ENCODE measurements at places on chromosomes 7 and 10.

DNA sequence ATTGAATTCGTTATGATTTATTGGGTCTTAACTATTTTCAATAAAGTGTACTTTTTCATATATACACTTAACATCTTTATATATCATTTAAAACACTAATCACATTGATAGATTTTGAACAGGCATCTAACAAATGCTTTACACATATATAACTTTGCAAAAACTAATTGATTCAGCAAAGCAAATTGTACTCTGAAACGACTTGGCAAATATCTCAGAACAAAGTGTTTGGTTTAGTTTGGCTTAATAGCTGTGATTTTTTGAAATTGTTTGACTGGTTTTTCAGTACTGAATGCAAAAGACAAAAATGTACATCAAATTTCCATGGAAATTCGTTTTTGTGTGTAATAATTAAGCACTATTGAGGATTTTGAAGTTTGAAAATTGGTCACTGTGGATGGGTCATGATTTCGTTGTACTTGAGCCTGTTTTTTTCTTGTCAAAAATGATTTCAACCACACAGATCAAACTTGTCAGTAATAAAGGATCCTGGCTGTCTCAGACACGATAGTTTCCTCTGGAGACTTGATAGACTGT is 125.3 kb upstream of the SLC25A13 start:
- no peak for DNase-seq

GRCh38 chr7:4149236-4149635 is 532.9 kb upstream of the FOXK1 start:
- no peak for DNase-seq

DNA sequence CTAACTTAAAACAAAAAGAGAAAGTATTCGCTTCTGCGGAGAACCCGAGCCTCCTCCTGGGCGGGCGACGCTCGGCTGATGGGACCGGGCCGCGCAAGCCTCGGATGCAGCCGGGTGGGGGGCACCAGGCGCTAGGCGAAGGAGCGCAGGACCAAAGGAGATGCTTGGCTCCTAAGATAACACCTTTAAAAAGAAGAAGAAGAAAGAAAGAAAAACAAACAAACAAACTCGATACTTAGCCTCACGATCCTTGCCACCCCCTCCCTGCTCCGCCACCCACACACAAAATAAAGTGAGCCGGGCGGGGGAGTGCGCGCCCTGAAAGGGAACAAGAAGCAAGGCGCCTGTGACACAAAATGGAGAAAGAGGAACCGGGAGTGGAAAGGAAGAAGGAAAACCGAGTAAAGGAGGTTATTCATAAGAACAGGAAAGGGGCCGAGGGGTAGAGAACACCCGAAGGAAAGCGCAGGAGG is 34.0 kb upstream of the EBLN1 start:
- peak; percentile 81 for DNase-seq

- no peak for DNase-seq
Observed at GRCh38 chr7:144735505-144736276, 100.2 kb downstream of the TPK1 start.

DNA sequence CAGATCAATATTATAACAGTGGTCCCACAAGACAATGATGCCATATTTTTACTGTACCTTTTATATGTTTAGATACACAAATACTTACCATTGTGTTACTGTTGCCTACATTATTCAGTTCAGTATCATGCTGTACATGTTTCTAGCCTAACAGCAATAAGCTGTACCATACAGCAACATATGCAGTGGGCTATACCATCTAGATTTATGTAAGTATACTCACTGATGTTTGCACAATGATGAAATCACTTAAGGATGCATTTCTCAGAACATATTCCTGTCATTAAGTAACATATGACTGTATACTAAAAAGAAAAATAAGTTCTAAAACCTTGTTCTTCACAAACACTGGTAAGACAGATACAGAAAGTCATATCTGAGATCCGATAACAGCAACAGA is 468.6 kb upstream of the SEMA3A start:
- DNase-seq: no peak

DNA sequence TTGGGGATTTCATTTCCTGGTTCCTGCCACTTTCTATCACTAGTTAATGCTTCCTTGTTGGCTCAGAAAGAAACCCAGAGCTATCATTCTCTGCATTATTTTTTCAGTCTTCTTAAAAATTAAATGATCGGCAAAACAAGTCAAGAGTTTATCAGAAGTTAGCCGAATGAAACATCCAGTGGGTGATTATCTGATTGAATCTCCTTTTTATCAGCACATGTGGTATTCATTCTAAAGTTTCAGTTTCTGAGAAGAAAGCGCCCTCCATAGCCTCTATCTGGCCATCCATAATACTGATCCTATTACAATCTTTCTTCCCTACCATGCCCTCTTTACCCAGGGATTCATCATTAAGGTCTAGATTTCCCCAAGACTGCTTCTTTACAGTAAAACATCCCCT is 71.8 kb downstream of the OSBPL3 start:
- DNase-seq: peak; percentile 43

GRCh38 chr7:100059251-100059739 is 9.7 kb downstream of the ZSCAN21 start:
- DNase-seq: peak; percentile 74

GRCh38 chr10:1567152-1567551 is 170.2 kb downstream of the ADARB2 start:
- DNase-seq: no peak

- peak; percentile 26 for DNase-seq
Observed at GRCh38 chr7:117110480-117111315, 157.4 kb downstream of the ST7 start.

GRCh38 chr10:58661336-58661735 is 148.7 kb downstream of the BICC1 start:
- DNase-seq: no peak

DNA sequence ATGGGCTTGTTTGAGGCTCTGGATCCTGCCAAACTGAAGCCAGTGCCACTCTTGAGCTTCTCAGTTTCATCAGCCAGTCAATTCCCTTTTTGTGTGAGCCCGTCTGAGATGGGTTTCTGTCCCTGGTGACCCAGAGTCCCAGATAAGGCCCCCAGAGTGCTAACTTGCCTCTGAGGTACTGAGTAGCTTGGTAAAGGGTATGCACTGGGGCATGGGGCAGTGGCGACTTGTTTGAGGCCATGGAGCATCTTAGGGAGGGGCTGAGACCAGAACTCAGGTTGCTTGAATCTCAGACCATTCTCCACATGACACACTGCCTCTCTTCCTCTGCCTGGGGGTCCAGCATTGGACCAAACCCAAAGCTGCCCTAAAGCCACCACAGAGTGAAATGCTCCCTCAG is 35.2 kb upstream of the NANOS1 start:
- DNase-seq: no peak

- DNase-seq: no peak
Observed at GRCh38 chr7:51140199-51141164, 176.1 kb downstream of the COBL start.

DNA sequence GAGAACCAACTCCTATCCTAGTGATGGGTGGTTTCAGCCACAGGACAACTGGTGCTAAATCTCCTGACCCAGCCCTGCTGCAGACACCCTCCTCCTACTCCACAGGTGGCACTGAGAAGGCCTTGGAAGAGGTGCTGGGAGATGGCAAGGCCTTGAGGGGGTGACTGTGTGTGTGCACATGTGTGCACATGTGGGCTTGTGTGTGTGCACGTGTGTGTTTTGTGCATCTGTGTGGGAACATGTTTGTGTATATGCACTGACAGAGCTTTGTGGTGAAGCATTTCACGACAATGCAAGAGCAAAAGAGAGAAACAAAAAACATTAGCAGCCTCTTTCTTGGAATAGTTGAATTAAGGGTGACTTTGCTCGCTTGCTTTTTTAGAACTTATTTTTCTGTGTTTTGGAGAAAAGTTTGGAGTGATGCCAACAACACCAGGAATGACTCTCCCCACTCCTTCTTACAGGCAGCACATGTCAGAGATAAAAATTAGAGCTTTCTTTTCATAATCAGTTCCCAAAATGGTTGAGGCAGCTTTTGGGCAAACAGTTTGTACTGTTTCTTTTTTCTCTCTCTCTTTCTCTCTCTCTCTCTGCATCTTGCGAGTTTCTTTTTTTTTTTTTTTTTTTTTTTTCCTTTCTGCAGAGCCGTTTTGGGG is 69.5 kb downstream of the SEC61G start:
- no peak for DNase-seq

DNA sequence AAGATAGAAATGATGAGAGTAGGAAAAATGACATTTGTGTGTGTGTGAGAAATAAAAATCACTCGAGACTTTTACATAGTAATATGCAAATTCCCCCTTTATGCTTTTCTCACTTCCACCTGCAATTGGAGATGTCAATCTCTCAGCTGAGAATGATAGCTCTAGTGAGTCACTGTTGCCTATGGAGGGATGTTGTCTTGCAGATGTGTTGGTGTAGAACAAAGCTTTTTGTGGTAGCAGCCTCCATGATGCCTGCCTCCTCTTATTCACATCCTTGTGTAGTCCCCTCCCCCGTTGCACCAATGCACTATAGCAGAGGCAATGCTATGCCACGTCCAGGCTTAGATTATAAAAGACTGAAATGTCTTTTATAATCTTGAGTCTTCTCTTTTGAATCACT is 33.8 kb downstream of the SPAG6 start:
- DNase-seq: no peak
